ENCODE measurements at places on chromosomes 12 and 14. TPM values are rescaled to one million over a fixed set of nuclear protein-coding genes. Genes with fewer than 3 reads are reported as not detected.

The AP1G2 gene
- total RNA-seq = 1.1 TPM

The MYH7 gene
- not detected for total RNA-seq

The CISTR gene
- not detected for total RNA-seq

The GYS2 gene
- total RNA-seq = not detected

DNA sequence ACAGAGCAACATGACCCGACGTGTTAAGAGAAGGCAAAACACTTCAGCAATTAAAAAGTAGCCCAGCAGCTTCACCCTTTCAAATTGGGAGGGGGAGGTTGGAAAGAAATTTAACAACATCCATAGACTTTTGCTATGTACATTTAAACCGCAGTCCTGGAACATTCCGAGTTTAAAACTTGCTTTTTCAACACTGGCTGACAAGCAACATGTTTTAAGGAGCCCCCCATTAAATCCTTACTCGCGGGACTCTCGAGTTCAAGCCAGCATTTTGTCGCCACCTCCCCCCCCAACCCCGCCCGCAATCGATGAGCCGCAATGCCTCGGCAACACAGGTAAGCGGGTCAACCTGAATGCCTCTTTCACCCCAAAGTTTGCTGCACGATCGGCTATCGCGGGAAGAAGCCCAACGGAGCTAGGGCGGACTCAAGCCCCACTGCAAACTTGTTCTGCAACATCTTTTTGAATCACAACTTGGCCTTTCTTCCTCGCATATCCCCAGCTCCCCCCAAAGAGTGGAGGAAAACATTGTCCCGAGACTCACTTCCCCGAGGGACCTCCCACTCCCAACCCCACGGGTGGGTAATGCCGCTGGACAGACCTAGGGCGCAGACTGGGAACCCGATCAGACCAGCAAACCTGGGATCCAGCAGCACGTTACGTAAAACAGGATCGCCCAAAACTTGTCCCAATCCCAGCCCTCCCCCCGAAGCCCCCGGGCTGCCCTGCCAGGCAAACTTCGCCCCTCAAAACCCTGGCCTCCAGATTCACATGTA lies 777 bp downstream of the ZFP36L1 start:
- DNase-seq = no peak

DNA sequence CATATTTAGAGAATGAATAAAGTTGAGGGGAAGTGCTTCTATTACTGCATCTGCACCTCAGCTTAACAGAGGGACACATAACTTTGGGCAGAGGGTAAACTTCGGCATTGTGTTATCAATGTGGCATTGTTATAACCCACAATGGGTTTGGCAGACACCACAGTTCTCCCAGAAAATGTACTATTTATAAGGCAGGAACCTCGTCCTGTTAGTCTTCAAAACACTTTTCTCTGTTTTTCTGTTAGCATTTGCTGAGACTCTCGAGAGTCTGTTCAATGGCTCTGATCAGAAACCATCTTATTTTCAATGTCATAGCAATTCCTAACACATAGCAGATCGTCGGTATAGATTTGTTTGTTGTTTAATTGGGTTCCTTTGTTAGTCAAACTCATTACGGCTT lies 13.9 kb downstream of the PPP1R36 start:
- DNase-seq = no peak

GRCh38 chr14:99078426-99078825 lies 193.6 kb downstream of the BCL11B start:
- no peak for DNase-seq

The PLXNC1 gene
- total RNA-seq = 4.4 TPM

The ACSM4 gene
- total RNA-seq = not detected

The EPYC gene
- not detected for total RNA-seq

The SLCO1C1 gene
- total RNA-seq = not detected

The RPS29 gene
- 3,165 TPM for total RNA-seq

DNA sequence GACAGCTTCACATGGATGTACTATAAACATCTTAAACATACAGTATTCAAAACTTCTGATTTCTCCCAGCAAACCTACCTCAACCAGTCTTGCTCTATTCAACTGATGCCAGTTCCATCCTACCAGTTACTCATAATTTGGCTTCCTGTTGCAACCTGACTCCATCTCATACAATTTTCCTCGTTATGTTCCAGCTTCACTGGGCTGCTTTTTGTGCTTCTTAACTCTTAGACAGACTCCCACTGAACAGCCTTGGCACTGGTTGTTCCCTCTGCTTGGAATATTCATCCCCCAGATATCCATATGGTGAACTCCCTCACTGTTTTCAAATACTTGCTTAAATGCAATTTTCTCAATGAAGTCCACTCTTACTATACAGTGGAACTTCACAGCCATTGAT lies 249.2 kb downstream of the AEBP2 start:
- no peak for DNase-seq

DNA sequence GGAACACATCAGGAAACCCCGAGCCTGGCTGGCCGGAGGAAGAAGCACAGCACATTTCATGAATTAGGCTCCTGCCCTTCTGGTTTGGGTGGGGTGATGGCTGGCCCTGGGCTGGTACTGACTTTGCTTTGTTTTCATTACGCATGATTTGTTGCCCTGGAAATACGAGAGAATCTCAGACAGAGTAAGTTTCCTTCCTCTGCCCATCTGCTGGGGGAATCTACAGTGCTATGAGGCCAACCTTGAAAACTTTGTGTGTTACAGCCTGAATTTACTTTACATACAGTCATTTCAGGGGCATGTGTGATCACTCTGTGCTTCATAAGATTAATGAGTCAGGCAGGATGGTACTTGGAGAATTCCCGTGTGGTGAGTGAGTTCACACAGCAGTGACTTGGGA lies 20.5 kb upstream of the SLC5A8 start:
- peak; percentile 2 for DNase-seq

GRCh38 chr12:104485651-104486362 lies 29.1 kb downstream of the CHST11 start:
- no peak for DNase-seq

DNA sequence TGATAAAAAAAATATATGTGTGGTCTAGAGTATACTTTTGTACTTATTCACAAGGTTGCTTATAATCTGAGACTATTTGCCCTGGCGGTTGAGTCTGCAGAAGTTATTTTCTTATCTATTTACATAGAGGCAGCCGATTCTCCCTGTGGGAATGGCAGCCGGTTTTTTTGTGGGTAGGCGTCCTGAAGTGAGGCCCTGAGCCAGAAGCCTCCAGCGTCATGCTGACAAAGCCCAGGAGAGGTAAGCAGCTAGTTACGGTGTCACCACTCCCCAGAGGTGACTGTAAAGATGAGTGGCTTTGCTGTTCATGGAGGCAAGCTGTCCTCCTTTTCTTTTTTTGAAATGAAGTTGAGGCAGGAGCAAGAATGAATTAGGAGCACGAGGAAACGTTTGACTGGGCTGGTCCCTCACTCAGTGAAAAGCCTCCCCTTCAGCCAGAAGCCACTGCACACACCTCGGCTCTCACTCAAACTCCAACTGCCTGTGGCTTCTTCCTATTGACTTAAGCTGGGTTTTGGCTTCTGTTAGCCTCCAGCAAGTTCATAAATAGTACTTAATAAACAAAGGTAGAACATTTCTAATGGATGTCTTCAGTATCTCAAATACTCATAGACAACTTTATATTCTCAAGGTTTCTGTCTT lies 21.5 kb downstream of the PAX9 start:
- no peak for DNase-seq

The FGF6 gene
- total RNA-seq = not detected

The EXOC3L4 gene
- not detected for total RNA-seq

GRCh38 chr12:101823891-101824290 lies 6.9 kb downstream of the GNPTAB start:
- DNase-seq = no peak

DNA sequence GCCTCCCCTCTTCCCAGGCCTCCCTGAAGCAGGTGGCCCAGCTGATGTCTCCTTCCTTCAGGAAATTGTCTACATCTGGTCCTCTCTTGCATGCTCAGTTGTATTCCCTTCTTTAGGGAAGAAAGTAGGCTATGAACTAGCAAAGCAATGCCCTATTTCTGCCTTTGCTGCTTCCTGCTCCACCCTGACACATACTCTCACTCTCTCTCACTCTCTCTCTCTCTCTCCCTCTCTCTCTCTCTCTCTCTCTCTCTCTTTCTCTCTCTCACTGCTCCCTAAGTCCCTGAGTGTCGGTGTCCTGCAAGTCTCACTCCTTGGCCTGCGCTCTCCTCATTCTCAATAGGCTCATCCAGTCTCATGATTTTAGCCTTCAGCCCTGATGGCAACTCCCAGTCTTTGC lies 19.4 kb upstream of the PARP11 start:
- no peak for DNase-seq

DNA sequence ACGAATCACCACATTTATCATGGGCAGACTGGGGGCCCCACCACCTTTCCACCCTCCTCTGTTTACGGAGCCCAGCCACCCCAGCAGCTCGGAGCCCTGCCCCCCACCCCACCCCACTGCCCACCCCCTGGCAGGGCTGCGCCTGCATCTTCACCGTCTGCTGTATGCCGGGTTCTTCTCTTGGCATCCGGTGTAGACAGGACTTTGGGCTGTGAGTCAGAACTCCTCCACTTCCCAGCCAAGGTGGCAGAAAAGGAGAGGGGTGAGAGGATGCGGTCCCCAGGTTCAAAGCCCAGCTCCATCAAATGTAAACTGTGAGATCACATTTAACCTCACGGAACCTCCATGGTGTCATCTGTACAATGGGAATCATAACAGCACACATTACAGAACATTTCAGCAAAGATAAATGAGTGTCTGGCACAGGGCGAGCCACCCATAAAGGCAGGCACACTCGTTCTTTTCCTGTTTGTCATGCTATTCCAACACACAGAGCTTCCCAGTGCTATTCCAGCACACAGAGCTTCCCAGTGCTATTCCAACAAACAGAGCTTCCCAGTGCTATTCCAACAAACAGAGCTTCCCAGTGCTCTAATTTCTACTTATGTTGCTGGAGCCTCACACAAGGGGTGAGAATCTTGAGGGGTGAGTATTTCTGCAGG lies 292.7 kb upstream of the RTL1 start:
- no peak for DNase-seq

GRCh38 chr14:78848234-78848820 lies 678.2 kb downstream of the NRXN3 start:
- no peak for DNase-seq

DNA sequence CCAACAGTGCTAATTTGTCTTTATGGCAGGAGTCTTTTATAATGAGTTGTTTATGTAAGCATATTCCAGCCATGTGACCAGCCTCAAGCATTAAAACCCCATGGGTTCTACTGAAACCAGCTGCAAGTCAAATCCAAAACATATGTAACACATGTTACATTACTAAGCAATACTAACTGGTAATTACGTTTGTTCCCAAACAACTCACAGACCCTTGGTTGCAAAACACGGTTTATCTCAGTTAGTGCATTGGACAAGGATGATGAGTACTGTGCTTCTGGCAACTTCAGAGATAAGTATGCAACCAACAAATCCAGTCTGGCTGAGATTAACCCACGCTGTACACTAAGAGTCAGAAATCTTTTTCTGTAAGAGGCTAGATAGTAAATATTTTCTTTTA lies 110.1 kb upstream of the FAR2 start:
- no peak for DNase-seq

DNA sequence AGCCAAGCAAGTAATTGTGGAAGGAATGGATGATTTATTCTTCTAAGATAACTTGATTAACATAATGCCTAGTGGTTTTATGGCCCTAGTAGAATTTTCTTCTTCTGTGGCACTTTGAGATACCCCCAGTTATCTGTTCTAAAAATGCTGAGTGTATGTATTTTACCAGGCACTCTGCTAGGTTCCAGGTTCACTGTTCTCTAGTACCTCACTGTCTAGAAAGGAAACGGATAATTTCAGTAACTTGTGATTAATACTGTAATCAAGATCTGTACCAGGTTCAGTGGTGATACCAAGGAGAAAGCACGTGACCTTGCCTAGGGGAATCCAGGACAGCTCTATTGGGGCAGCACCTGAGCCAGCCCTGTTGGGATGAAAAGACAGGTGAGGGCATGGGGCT lies 8.0 kb downstream of the ANO6 start:
- no peak for DNase-seq

- DNase-seq = peak; percentile 62
These were observed 2.3 kb downstream of the MMP14 start for GRCh38 chr14:22838631-22839041.

- DNase-seq = no peak
These were observed 163.8 kb upstream of the CCDC198 start for GRCh38 chr14:57657487-57657886.

The KITLG gene
- 3.1 TPM for total RNA-seq

- DNase-seq = no peak
These were observed 897 bp upstream of the TBX3 start for GRCh38 chr12:114684870-114685273.

GRCh38 chr12:98885778-98886177 lies 240.7 kb downstream of the APAF1 start:
- no peak for DNase-seq

The NELL2 gene
- not detected for total RNA-seq

GRCh38 chr14:99936738-99937474 lies 128.3 kb upstream of the EVL start:
- no peak for DNase-seq

The COL2A1 gene
- not detected for total RNA-seq

DNA sequence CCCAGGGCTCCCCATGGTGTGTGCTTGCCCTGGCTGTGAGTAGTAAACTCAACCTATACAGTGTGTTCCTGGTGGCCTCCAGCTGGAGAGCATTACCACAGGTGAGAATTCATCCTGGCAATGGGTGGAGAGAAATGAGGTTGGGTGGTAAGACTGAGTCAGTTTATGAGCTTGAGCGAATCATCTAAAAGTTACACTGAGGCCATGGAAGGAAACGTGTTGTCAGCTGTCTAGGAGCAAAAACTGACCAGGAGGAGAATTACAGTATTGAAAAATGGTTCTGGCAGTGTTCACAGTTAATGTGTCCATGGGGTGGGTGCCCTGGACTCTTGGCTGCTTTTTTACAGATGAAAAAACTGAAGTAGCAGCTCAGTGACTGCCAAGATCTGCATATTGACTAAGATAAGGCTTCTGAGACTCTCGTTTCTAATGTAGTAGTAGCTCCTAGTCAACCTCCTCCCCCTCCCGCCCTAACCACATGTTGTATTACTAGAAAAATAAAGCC lies 202.0 kb upstream of the AMIGO2 start:
- no peak for DNase-seq

The ACVR1B gene
- 3.3 TPM for total RNA-seq

DNA sequence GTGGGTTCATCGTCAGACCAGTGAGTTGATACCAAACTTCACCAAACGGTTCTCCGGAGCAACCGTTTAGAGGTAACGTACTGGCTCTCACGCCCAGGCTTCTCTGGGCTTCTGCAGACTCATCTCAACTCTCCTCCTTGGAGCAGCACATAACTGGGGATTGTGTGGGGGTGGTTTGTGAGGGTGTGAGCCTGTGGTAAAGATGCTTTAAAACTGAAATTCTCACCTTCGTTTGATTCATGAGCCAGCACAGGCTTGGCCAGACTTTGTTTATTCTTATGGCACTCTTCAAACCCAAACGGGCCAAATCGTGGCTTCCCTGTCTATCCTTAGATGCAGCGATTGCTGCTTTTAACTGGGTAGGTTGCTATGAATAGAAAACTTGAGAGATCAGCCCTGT lies 121.3 kb downstream of the SAMD4A start:
- no peak for DNase-seq

The CLEC2A gene
- not detected for total RNA-seq

DNA sequence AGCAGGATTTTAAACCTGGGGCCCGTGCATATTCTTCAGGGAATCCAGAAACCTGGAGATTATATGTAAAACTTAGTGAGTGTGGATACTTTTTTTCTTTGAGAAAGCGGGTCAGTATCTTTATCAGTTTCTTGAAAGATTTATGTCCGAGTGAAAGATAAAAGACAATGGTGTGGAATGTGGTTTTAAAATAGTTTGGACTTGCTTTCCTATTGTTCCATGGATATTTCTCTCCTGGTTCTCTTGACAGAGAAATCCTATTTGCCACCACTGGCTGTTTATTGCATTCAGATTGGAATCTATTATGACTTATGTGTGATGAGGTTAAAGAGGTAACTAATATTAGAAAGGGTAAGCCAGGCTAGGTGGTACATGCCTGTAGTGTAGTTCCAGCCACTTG lies 27.4 kb downstream of the KTN1 start:
- no peak for DNase-seq
